D341Med (cell line): ENCODE measurements at places on chromosomes 5 and 9.

GRCh38 chr9:111662576-111663300 is 1.3 kb downstream of the GNG10 start:
- no peak for DNase-seq

GRCh38 chr9:69036309-69036708 is 757 bp downstream of the FXN start:
- no peak for DNase-seq

DNA sequence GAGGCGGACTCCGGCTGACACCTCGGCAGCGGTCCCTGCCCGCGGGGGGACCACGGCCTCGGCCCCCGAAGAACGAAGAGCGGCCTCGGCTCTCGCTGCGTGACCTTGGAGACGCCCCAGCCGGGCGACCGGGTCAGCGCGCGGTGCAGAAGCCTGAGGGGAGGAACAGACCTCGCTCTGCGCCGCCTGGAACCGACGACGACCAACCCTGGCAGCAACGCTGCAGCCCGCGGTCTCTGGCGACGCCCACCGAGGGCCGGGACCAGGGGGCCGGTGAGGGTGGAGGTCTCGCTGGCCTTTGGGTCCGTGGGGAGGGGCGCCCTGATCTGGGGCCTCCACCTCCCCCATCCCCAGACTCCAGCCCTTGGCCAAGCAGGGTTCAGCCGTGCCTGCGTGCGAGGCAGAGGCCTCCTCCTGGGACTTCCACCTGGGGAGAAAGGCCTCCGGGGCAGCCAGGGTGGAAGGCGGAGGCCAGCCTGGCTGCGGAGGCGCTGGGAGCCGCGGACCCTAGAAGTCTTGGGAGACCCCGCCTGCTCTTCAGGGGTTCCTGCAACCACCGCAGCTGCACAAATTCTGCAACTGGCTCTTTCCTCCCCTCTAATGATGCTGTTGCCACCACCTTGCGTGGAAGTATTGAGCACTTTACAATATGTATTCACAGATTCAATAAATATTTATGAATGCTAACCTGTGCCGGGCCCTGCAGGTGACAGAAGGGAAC is 44.3 kb upstream of the SLC12A7 start:
- peak; percentile 55 for DNase-seq

DNA sequence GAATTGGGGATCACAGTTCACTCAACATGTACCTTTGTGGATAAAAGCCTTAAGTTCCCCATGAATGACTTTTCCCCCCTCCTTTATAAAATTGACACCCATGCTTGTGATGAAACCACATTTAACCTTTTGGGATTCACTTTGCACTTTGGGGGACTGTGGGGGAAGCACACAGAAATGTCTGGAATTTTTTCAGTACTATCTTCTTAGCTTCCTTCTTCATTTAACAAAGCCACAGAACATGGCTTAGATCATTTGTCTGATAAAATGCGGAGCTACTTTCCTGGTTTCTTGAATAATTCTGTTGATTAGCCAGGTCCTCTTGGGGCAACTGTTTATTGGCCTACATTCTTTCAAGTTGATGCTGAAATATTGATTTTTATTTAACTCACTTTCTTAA is 29.9 kb downstream of the TNFSF15 start:
- no peak for DNase-seq

- DNase-seq = no peak
Measured at GRCh38 chr5:7382588-7382987, 13.3 kb upstream of the ADCY2 start.

GRCh38 chr9:17742067-17742466 is 163.2 kb downstream of the SH3GL2 start:
- no peak for DNase-seq

DNA sequence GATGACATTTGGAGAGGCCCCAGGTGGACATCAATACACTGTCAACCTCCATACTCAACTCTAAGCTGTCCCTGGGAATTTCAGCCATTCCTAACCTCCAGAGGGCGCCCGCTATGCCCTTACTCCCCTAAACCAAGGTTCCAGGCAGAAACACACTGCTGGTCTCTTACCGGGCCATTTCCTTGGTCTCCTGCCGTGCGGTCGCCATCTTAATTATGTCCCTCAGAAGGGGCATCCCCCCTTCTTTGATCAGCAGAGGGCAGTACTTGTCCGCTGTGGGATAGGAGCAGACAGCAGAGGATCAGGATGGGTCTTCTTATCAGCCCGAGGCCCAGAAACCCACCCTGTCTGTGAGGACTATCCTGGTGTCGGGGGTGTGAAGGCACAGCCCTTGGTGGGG is 9.3 kb upstream of the ZDHHC12 start:
- peak; percentile 83 for DNase-seq

DNA sequence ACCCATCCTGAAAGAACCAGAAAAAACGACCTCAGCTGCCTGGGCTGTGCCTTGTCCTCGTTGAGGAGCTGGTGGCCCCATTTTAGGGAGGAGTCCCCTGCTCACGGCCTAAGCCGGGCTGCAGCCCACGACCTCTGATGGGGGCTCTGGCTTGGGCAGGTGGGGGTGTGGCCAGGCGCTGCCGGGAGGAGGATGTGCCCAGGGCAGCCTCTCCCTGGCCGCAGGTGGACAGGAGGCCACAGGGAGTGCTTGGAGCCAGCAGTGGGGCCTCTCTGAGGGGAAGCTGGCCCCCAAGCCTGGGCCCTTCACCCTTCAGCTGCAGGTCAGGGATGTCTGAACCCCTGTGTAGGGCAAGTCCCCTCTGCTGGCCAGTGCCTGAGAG is 2.5 kb downstream of the DIPK1B start:
- DNase-seq = no peak

- DNase-seq = no peak
Measured at GRCh38 chr5:34042321-34042720, 692 bp downstream of the C1QTNF3 start.

DNA sequence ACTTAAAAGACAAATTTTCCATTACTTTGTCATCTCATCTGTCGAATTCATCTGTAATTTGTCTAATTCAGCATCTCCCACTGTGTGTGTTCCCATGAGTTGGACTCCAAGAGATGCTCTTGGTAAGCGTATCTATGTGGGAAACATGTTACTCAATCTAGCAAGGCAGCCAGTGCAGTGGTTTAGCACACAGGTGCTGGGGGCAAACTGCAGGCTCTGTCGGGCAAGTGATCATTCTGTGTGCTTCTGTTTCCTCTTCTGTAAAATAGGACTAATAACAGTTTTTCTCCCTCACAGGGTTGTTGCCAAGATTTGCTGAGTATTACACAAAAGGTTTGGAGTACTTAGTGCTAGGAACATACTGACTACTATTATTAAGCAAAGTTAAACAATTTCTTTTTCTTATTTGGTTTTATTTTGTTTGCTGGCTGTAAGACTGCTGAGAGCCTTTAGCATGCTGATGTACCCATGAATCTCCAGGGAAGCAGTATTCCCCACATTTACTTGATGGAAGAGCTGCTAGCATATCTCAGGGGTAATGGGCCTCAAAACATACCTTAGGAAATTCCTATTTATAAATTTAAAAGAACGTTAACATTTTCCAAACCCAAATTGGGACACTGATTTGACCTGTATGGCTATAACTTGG is 709 bp upstream of the GAPT start:
- DNase-seq = no peak

DNA sequence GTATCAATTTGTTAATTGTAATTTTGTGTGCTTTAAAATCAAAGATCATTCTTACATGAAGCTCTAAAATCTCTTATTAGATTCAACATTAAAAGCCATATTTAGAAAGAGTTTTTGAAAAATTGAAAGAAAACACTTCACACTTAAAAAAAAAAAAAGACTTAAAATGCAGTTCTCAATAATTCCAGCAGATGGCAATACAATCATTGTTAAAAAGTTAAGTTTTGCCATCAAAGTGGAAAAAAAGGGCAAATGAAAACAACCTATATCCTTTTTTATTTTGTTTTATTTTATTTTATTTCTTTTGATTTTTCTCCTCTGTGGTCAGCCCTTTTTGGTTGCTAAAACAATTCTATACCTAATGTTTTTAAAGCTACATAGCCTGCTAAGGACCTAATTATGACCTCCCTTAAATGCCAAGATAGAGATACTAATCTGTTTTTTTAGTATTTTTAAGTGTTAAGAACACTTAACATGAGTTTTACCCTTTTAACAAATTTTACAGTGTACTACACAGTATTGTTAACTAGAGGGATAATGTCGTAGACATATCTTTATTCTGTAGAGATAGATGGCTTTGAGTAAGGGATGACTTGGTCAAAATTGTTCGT is 154.2 kb upstream of the DAB2 start:
- DNase-seq = no peak

DNA sequence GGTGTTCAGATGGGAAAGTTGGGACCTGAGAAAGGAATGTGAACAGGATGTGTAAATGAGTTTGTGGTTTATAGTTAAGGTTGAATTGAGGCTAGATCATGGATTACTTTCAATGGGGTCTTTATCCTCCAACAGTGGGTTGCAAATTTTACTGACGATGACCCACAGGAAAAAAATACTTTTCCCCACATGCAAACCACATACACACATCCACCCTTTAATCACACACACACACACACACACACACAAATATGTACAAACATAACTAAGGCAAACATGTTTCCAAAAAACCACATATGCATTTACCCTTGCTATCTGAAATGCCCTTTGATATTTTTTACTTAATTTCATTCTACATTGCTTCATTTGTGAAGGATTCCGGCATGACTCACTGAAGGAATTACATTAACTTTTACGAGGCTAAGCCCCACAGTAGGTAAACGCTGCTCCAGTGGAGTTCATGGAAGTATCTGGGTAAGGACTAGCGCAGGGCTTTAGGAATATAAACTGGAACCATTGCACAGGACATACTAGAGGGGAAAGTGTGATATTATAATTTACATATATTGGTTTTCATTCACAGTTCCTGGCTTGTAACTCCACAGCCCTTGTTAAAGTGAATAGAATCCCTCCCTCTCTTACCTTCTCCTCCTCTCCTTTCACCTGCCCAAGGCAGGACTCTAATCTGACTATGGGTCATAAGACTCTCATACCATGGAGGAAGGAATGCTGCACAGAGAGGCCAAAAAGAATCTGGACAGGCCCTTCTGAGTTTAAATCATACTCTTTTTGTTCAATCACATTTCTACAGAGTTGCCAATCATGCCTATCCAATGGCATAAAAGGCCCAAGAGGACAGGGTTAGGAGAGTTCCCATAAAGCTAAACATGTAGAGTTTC is 8.5 kb upstream of the SPEF2 start:
- no peak for DNase-seq

GRCh38 chr9:75023846-75024245 is 4.2 kb downstream of the CARNMT1 start:
- no peak for DNase-seq

- DNase-seq = peak; percentile 71
Measured at GRCh38 chr5:137822158-137822764, 45.4 kb upstream of the MYOT start.

- DNase-seq = no peak
Measured at GRCh38 chr5:14486996-14487896, 94.3 kb upstream of the OTULINL start.

GRCh38 chr5:142170254-142170953 is 61.8 kb downstream of the NDFIP1 start:
- DNase-seq = no peak

- DNase-seq = no peak
Measured at GRCh38 chr5:53777864-53778618, 217.6 kb downstream of the NDUFS4 start.

- no peak for DNase-seq
Measured at GRCh38 chr9:136700304-136700703, 12.1 kb upstream of the DIPK1B start.
